ENCODE measurements at places on chromosomes 6 and 20. TPM values are rescaled to one million over a fixed set of nuclear protein-coding genes. Genes with fewer than 3 reads are reported as not detected.

DNA sequence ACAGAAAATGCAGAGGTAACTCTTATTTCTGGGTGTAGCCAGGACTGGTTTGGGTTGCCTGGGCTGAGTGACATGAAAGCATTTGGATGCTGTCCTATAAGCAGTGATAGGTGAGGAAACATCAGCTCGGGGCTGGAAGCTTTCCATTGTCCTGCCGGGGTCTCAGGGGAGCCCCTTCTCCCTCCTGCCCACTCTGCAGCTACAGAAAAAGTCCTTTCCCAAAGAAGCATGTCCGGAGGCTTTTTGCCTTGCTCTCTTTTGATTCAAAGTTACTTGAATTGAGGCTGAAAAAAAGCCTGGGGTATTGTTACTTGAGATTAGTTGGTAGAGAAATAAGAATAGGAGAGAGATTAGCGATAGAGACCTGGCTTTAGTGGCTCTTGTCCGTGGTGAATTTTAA lies 90.7 kb upstream of the ZNFX1 start:
- DNase-seq = no peak

- no peak for DNase-seq
Measured at GRCh38 chr6:40265615-40266014, 321.5 kb downstream of the LRFN2 start.

DNA sequence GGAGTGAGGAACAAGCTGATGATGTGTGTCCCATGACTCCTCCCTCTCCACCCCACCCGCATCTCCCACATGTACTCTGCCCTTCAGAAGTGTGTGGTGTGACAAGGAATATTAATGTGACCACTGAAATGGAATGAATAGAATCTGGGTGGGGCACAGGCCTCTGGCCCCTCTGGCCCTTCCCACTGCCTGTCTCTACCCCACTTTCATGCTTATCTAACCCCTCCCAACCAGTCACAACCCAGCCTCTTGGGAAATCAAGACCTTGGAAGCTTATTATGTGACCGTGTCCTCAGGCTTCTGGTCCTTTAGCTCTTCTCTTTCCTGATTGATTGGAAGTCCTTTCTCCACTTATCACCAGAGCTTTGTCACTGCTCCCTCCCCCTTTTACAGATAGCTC lies 312.2 kb upstream of the SOX4 start:
- no peak for DNase-seq

DNA sequence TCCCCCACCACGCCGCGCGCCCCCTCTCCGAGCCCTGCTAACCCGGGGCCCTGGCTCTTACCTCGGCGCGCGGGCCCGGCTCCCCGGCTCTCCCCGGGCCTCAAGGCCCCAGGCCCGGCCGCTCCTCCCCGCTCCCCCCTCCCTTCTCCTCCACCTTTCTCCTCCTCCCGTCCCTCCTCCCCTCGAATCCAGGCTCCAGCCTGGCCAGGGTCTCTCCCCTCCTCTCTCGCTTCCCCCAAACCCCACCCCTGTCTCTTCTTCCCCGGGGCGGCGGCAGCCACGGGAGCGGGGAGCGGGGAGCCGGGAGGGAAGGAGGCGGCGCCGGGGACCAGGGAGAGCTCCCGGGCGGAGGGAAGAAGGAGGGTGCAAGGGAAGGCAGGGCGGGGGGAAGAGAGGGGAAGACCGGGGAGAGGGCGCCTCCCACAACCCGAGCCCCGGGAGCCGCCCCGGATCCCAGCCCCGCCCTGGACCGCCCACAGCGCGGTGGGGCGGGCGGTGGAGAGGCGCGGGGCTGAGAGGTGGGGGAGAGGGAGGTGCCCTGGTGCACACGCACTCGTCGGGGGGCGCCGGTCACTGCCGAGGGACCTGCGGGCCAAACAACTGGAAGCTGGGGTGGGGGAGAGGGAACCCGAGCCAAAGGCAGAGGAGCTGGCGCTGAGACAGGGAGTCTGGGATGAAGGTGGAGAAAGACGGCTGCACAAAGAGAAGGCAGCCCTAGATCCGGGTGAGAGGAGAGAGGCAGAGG lies at the start of gene GABBR1:
Gene GABBR1 (minus strand): TSS at position 395 of the 745 bp plus-strand sequence. CDS start 798 bp downstream, outside the sequence.
- peak; percentile 84 for DNase-seq

GRCh38 chr6:93418033-93418407 lies 1.3 kb downstream of the EPHA7 start:
- no peak for DNase-seq

PRDM13 gene
- polyA plus RNA-seq = not detected
